ENCODE measurements at places on chromosomes 12 and 14.

GRCh38 chr12:2739832-2740641 is 54.7 kb upstream of the FKBP4 start:
- peak; percentile 37 for DNase-seq

- no peak for DNase-seq
Measured at GRCh38 chr12:81957631-81958030, 198.5 kb upstream of the PPFIA2 start.

DNA sequence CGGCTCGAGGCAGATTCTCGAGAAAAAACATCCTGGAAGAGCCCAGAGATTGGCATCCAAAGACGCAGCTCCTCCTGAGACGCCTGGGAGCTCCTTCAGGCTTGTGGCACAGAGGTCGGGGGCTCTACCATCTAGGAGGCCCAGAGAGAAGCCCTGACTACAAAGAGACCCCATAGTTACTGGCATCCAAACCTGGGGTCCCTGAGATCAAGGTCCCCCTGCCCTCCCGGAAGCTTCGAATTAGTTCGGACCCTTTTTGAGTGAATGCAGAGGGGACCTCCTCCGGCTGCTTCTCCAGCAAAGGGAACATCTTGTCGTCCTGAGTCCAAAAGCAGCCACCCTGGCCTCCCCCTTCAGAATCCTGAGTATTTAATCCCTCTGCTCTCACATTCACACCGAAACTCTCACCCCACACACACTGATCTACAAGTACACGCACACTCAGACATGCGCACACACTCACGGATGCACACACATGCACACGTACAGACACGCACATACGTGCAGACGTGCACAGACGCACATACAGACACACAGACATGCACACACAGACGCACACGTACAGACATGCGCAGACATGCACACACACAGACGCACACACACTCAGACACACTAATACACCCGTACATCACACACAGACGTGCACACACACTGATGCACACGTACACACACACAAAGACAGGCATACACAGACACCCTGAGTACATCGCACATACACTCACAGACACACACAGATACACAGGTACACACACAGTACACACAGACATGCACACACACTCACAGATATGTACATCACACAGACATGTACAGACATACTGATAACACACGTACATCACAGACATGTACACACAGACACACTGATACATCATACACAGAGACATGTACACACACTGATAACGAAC is 5.9 kb downstream of the ZNF605 start:
- no peak for DNase-seq

GRCh38 chr12:107654873-107655272 is 30.7 kb upstream of the PWP1 start:
- peak; percentile 17 for DNase-seq

GRCh38 chr14:101497684-101498525 is 63.4 kb upstream of the DIO3 start:
- no peak for DNase-seq

- no peak for DNase-seq
Measured at GRCh38 chr12:10223208-10223607, 10.5 kb downstream of the GABARAPL1 start.

DNA sequence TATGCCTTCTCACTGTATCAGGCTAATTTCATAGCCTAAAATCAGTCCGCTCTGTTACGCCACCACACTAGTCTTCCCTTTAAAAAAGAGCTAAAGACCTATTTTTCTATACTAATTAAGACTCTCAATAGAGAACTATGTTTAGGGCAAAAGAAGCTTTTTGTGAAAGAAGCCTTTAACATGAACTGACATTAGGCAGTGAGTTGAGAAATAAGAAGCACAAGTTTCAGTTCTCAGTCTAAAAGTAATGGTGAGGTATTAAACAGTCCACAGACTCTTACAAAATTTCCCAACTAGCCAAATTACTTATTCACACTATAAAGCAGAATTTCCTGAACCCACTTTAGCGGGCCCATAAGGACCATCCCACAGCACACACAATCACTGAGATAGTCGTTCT is 93.7 kb downstream of the SOX5 start:
- no peak for DNase-seq

- DNase-seq, result no peak
Measured at GRCh38 chr14:101001311-101002069, 98.0 kb upstream of the RTL1 start.

DNA sequence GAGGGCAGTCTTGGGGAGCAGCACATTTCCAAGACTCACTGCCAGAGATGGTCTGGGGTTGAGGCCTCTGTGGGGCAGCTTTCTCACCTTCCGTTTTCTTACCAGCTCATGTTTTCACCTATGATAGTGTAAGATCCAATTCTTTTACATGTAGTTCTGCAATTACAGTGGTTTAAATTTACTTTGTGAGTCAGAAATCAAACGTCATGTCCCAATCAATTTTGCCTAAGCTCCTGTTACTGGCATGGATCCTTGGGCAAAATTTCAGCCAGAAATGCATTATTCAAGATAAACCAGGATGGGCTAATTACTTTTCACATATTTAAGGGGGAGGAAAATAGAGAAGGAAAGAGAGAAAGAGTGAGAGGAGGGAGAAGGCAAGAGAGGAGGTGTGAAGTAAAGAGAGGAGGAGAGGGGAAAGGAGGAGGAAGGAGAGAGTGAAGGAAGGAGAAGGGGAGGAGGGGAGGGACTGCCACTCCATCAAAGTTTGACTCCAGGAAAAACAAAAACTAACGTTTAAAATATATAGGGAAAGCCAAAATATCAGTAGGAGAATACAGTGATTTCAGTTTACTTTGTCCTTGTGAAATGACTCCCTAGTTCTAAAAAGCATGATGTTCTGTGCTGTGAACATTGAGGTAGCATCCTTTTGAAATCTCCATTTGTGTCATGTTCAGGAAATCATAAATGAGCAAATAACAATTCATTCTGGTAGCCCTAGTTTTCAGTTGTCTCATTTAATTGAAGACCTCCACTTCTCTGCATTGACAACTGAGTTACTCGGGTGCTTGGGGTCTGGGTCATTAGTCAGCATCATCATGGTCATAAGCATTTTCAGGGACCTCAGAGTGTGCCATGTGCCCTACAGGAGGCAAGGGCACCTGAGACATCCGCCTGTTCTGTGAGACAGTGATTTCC is 3.0 kb downstream of the BMAL2 start:
- DNase-seq, result no peak

- no peak for DNase-seq
Measured at GRCh38 chr12:58668871-58669270, 251.4 kb downstream of the LRIG3 start.

GRCh38 chr12:14557966-14558365 is 9.7 kb downstream of the PLBD1 start:
- DNase-seq, result no peak

- peak; percentile 31 for DNase-seq
Measured at GRCh38 chr12:9883175-9883574, 1.9 kb downstream of the KLRF2 start.

Data from hematopoietic multipotent progenitor cell treated with erythropoietin and hydrocortisone succinate and interleukin-3 and kit ligand, for 6 days (in vitro differentiated cells).